ENCODE measurements at places on chromosomes 6 and 20.

DNA sequence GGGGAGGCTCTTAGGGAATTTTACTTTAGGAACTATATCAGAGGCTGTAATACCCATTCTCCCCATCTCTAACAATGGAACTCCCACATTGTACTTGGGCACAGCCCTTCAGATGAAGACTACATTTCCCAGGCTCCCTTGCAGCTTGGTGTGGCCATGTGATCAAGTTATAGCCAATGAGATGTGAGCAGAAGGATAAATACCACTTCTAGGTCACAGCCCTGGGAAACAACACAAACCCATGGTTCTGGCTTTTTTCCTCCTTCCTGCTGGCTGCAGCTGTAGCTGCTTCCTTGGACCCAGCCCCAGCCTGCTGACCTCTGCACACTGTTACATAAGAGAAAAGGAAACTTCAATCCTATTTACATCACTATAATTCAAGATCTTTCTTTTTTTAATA, 445.9 kb upstream of the JARID2 start:
- peak; percentile 77 for DNase-seq

DNA sequence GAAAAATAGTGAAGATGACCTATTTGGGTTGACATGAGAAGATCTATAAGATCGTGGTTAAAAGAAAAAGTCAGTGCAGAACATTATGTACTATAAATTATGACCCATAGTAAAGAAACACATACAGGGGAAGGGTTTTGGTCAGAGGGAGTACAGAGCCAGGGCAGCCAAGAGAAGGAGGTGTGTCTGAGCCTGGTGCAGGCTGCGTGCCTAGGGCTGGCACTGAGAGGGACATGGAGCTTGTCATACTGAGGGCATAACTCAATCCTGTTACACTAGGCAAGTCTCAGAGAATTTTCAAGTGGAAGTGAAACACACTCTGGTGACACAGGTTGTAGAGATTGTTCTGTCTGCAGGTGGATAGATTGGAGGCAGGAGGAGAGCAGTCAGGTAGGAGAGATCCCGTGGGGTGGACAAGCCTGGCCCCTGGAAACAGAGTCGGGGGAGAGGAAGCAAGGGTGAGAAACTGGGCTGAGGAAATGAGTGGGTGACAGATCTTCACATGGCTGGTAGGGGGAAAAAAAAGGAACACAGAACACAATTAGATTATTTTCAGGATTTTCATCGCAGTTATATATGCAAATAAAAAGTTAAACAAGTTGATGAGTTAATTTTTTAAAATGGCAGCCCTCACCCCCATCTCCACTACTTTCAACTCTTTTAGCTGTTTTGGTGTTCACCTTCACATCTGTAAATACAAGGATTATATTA, 18.5 kb upstream of the RNF39 start:
- no peak for DNase-seq

GRCh38 chr6:153832543-153832942, 206.5 kb upstream of the OPRM1 start:
- no peak for DNase-seq

GRCh38 chr6:82246802-82247504, 591 bp downstream of the IBTK start:
- no peak for DNase-seq

GRCh38 chr6:71496018-71496721, 207.6 kb downstream of the OGFRL1 start:
- DNase-seq, result no peak

- DNase-seq, result no peak
Measured at GRCh38 chr6:41454189-41454789, 91.9 kb upstream of the FOXP4 start.

DNA sequence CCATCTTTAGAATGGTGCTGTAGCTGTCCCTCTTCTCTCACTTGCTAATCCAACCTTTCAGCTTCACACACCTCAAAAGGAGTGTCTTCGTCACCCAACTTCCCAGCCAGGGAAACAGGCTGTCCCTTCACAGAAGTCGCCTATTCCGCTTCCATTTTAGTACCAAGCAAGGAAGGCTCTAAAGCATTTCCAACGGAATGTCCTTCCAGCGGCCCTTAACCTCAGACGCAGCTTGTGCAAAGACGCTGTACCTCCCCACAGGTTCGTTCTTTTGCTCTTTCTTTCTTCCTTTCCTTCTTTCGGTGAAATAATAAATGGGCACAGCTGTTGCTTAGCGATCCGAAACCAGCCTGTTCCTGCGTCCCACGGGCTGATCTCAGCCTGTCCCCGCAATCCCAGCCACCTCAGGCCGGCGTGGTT, 1.5 kb downstream of the PTPRT start:
- no peak for DNase-seq

DNA sequence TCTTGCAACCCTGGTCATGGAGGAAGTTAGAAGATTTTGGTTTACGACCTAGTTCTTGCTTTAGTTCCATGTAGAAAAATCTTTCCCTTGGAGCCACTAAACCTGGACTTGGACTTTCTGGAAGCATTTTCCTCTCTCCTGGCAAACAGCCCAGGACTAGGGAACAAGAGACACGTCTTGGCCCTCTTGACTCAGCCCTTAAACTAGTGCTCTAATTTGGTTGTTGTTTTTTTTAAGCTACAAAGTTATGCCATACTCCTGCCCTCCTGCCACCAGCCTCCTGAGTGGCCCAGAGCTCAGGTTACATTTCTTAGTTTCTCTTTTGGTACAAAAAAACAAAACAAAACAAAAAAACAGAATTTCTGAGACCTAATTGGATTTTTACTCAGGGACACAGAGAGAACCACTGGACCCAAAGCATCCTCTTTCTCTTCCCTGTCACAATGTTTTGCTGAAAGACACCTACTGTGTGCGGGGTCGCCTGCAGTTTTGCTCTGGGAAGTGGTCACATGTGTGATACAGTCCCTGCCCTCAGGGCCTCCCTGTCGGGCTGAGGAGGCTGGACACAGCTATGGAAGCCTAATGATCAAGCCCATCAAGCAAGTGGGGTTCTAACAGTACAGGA, 32.3 kb upstream of the SCUBE3 start:
- DNase-seq, result peak; percentile 70

GRCh38 chr6:24451581-24452388, 37.6 kb downstream of the GPLD1 start:
- no peak for DNase-seq

GRCh38 chr6:149230712-149231460, 86.6 kb upstream of the TAB2 start:
- no peak for DNase-seq

DNA sequence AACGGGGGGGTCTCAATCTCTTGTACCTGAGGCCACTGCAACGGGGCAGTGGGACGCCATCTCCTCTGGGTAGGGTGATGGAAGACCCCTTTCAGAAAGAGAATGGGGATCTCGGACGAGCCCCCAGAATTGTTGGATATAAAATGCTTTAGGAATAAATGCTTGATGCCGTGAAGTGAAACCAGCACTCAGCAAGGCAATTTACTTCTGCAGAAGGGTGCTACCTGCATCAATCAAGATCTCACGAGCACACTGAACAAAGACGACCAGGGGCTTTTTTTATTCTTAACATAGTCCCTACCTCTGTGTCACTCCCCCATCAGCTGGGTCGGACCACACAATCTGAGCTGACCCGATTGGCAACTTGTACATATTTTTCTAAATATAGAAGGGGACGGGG, 203.6 kb upstream of the TBX18 start:
- no peak for DNase-seq

- DNase-seq, result no peak
Measured at GRCh38 chr6:49499623-49500022, at the start of gene GLYATL3. TSS of gene GLYATL3 (plus strand) at chr6:49499923. CDS start at chr6:49511991, 12,068 bp downstream.

All from smooth muscle cell of the brain vasculature (primary cell).